K562 (cell line): ENCODE measurements at places on chromosomes 5 and 9.

DNA sequence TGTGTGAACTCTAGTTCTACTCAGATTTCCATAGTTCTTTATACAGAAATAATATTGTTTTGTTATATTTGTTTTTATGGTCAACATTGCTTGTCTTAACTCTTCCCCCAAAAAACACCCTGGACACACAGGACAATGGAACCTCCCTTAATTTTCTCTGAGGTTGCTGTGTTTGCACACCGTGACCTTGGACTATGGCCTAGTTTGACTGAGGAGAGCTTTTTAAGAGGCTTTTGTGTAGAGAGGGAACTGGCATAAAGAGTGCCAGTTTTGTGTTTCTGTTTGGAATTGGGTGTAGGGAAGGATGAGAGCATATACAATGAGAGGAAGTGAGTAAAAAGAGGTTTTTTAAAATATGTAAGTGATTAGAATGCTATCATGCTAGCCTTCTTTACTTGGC, 101.1 kb upstream of the MEF2C start:
- no peak for DNase-seq

DNA sequence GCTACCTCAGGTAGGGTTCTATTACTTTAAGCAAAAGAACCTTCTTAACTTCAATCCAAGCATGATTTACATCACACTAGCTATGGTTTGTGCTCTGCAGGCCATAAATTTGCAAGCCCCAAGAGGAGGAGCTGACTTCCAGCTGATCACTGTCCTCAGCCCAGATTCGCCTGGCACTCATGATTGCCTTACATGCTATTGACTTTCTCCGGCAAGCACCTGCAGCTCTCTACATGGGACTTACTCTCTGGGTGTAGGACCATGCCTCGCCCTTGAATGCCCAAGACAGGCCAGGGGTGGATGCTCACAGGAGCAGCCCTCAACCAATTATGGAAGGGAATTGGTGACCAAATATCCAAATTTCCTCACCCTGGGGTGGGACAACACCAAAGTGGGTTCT, 99.8 kb downstream of the ESM1 start:
- DNase-seq: no peak

DNA sequence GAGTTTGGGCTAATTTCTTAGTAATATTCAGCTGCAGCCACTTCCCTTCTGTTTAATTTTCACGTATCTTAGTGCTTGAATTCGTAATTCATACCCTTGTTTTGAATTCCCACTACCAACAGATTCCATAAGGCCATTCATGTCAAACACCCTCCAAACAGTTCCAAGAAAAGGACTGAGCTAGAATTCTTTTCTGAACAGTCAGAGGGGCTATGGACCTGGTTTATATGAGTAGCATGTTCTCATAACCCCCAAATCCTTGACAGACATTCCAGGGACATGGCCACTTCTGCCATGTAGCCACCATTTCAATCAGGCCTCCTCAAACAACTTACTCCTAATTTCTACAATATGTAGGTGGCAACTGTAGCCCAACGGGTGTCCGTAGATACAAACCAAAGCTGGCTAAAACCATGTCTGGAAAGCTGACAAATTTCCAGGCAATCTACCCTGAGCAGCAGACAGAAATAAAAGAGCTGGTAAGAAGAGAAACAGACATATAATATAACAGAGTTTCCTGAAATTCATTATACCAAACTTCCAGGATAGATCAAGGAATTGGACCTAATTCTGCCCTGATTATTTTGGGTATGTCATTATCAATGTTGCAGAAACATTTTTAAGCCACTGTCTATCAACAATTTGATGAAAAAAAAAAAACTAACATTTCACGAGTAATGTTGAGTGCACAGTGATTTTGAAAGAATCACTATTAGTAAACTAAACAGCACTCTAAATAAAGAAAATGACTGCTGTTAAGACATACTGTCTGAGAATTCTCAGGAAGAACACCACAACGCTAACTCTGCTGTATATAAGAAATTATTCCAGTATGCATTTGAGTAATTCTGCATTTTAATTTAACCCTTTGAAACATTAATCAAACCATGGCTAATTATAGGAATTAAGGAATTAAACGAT, 40.7 kb downstream of the EBF1 start:
- no peak for DNase-seq

- DNase-seq: peak; percentile 37
Measured at GRCh38 chr9:33719581-33720374, 75.6 kb upstream of the PRSS3 start.

DNA sequence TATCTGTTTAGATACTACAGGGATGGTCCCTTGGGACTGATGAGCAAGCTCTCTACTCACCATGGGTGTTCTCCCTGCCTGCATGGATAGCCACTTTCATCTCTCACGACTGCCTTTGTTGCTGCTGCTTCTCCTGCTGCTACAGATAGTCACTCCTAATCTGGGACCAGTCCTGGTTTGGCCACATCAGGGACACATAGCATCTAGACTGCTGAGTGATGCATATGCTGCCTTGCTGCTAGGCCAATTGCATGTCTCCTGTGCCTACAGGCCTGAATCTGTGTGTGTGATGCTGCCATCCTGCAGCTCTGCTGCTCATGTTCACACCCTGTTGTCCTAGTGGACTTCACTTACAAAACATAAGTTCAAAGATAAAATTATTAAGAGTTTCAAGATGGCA, 297.1 kb downstream of the HCN1 start:
- no peak for DNase-seq

DNA sequence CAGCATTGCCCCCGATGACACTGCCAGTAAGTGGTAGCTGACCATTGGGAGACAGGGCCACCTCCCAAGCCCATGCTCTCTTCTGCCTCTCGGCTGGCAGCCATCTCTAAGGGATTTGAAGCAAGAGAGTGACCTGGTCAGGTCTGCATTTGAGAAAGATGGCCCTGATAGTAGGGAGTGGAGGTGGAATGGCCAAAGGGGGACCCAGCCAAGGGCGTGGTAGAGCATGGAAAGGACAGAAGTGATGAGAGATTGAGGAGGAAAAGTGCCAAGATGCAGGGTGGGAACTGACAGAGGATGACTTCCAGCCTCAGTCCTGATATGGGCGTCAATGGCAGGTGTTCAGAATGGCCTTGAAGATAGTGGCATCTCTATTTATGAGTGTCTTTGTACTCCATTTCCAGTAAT, 9.0 kb downstream of the ABL1 start:
- DNase-seq: peak; percentile 82

- no peak for DNase-seq
Measured at GRCh38 chr9:112377087-112377486, 2.8 kb upstream of the HSDL2 start.

- no peak for DNase-seq
Measured at GRCh38 chr9:35915681-35916294, 6.5 kb downstream of the SPAAR start.

GRCh38 chr9:116506685-116507084, 180.4 kb upstream of the TRIM32 start:
- DNase-seq: no peak

DNA sequence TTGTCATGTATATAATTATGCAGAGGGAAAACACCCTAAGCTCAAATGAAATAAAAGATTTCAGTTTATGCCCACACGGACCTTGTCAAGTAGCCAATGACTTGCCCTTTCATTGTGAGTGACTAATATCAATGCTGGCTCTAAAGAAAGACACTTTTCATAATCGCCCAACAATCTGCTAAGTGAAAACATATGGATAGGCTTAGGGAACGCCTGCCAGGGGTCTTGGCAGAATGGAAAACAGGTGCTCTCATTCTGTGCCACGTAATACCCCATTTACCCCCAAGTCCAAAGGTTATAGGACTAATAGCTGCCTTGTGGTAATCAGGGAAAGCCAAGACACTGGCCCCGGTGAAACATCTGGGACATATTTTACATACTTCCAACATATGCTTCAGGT, 157.7 kb downstream of the SLF1 start:
- DNase-seq: no peak
